ENCODE measurements at places on chromosomes 13 and 19.

DNA sequence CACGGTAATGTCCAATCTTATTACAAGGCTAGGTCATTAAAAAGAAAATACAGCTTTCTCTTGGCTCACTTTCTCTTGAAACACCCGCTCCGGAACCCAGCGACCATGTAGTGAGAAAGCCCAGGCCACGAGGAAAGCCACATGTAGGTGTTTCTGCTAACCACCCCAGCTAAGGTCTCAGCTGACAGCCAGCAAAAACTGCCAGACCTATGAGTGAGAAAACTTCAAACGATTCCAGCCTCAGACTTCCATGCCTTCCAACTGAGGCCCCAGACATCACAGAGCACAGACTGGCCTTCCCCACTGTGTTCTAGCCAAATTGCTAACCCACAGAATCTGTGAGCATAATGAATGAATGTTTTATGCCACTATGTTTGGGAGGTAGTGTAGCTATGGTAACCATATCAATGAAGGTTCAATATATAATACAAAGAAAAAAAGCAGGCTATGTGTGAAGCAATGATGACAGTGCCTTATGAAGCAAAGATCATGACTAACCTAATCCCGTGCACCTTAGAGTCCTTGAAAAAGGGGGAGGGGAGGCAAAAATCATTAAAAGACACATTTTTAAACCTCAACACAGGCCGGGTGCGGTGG is 11.9 kb upstream of the TPTE2 start:
- no peak overlapping the region for H3K27ac ChIP-seq
- H3K27me3 ChIP-seq = peaks cover 2% of the 10 kb centered on the region
- no peak overlapping the region for H3K4me3 ChIP-seq

- H3K36me3 ChIP-seq = peaks cover 18% of the 10 kb centered on the region
- H3K4me1 ChIP-seq = peaks cover 29% of the 10 kb centered on the region
These were observed 2.2 kb downstream of the ABCA7 start for GRCh38 chr19:1041835-1042685.

DNA sequence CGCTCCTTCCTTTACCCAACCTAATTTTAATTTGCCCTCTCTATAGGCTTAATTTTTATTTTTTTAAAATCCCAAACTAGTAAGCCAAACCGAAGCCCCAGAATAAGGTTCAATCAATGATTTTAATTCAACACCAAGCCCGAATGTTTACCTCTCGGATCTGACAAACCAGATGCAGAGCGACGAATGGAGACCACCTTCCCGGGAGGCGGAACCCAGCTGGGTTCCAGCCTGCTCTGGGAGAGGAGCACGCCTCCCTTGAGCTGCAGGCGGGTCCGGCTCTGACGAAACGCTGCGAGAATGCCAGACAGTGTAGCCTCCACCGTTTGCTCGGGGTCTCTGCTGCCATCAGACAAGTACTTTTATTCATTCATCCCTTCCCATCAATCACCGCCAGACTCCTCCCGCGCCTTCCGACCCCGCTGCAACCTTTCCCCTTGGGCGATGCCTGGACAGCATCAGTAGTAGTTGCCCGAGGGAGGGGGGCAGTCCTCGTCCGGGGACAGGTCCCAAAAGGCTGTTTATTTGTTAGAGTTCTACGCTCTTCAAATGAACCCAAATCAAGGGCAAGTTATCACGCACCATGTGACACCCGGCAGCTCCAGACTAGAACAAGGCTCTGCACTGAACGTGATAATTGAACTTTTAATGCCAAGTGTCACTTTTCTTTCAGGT is 752 bp upstream of the EDNRB start:
- no peak overlapping the region for H3K4me3 ChIP-seq
- peak; percentile 46 for DNase-seq
- peaks cover 14% of the 10 kb centered on the region for H3K27me3 ChIP-seq
- no peaks in the 10 kb centered on the region for H3K36me3 ChIP-seq
- H3K4me1 ChIP-seq = no peaks in the 10 kb centered on the region

DNA sequence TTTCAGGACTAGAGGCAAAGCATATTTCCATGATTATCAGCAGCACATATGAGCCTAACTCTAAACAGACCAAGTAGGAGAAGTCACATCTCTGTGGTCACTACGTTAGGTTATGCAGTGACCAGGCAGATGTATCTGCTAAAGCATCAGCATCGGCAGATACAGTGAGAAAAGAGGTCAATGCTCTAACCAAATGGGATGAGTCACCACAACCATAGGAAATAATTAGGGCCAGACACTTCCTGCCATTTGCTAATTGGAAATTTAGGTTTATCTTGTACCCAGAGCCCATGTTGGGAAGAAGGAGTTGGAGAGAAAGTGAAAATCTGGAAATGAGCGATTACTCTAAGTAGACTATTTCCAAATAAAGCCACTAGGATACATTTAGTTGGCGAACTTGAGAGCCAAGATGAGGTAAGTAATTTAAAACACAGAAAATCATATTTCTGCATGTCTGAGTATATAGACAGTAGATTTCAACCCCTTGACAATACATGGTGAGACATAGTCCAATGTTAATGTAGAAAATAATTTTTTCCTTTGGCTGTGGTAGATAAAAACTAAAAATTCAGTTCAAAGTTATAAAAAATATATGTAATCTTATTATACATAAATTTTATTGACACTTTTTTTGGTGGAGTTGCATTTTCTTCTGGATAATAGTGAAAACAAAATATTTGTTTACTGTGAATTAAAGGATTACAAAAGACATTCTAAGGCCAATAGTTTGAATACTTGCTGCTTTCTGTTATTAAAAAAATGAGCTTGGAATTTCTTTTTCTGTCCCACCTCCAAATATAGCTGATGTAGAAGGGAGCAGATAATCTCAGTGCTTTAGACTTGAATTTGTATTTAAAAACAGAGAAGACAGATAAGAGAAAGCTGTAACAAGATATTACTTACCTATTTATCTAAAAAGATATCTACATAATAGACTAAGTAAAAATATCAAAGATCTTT is 104.4 kb upstream of the CSNK1A1L start:
- DNase-seq = no peak
- H3K4me1 ChIP-seq = peaks cover 7% of the 10 kb centered on the region
- no peaks in the 10 kb centered on the region for H3K36me3 ChIP-seq
- peaks cover 3% of the 10 kb centered on the region for H3K27me3 ChIP-seq
- no peak overlapping the region for H3K4me3 ChIP-seq
- no peak overlapping the region for H3K27ac ChIP-seq

DNA sequence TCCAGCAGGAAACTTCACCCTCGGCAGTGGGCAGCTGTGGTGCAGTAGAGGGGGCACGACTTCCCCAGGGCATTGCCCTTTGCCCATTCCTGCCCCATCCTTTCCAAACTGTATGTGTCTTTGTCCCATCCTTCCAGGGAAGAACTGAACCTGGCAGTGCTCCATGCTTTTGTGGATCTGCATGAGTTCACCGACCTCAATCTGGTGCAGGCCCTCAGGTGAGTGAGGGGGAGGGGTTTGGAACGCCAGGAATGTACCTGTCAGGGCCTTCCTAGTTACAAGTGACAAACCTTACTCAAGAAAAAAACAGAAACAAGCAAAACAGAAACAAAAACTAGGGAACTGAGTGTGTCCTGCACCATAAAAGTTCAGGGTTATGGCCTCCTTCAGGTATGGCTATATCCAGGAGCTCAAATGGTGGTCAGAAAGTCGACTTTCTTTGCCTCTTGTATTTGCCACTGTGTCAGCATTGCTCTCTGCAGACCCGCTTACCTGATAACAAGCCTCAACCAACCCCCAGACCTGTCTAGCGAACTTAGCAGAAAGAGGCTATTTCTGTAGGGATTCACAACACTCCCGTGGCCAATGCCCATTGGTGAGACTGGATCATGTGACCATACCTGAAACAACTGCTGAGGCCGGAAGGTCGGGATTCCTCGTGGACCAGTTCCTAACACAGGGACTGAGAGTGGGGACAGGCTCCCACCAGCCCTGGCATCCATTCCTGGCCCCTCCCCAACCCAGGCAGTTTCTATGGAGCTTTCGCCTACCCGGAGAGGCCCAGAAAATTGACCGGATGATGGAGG is 4.2 kb downstream of the CYTH2 start:
- H3K27ac ChIP-seq = peak overlapping the region; percentile 61
- H3K4me3 ChIP-seq = no peak overlapping the region
- peaks cover 2% of the 10 kb centered on the region for H3K27me3 ChIP-seq
- H3K4me1 ChIP-seq = peaks cover 49% of the 10 kb centered on the region
- DNase-seq = no peak

DNA sequence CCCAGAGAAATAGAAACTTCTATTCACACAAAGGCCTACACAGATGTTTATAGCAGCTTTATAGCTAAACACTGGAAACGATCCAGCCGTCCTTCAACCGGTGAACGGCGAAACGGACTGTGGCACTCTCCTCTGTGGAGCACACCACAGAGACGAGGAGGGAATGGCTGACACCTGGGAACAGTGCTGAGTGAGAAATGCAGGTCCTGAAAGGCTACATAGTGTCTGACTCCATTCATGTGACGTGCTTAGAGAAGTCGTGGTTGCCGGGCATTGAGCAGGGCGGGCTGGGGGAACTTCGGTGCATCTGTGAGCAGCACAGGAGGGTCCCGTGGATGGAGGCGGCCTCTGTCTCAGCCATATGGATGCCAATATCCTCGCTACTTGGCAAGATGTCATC is 3.1 kb upstream of the GRK1 start:
- no peak for DNase-seq
- H3K36me3 ChIP-seq = peaks cover 7% of the 10 kb centered on the region
- no peak overlapping the region for H3K4me3 ChIP-seq
- H3K27ac ChIP-seq = no peak overlapping the region

GRCh38 chr19:16085115-16085514 is 8.8 kb downstream of the TPM4 start:
- no peak overlapping the region for H3K4me3 ChIP-seq
- H3K36me3 ChIP-seq = peaks cover 81% of the 10 kb centered on the region
- H3K27ac ChIP-seq = no peak overlapping the region
- H3K4me1 ChIP-seq = peaks cover 42% of the 10 kb centered on the region
- H3K27me3 ChIP-seq = no peaks in the 10 kb centered on the region
